Activated CD8-positive, alpha-beta memory T cell treated with anti-CD3 and anti-CD28 coated beads, Interleukin-2, amount 50 U/mL, for 48 hours (primary cell): ENCODE measurements at places on chromosomes 2 and 18.

DNA sequence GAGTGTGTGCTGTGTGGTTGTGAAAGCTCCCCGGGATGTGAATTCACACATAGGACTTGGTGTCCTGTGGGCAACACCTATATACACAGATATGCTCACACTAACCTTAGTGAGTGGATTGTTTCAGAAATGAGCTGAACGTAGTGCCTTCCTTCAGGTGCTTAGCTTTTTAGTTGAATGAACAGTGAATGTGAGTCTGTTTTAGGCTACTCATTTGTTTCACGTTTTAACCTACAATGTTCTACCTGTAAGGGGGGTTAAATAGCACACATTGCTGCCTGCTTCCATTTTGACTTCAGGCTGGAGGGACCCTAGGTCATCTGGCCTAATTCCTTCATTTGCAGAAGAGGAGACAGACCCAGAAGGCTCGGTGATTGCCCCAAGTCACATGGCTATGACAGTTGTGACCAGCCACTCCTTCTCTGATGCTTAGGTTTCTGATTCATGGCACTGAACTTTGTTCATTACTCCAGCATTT is 1.0 kb downstream of the PLEK start:
- DNase-seq = no peak

DNA sequence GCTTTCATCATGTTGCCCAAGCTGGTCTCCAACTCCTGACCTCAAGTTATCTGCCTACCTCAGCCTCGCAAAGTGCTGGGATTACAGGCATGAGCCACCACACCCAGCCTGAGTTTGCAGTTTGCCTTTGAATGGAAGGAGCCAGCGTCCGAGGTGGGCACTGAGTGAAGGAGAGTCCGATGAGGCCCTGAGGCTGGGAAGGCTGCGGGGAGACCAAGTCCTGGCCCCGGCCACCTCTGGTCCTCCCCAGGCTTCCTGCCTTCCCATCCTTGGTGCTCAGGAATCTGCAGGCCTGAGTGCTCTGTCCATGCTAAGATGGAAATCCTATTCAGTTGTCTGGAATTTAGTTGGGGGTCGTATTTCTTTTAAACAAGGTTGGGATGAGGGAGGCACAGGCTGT is 82.9 kb downstream of the SMIM21 start:
- no peak for DNase-seq

- no peak for DNase-seq
Measured at GRCh38 chr2:55168221-55169154, 63.6 kb downstream of the CLHC1 start.

- DNase-seq = peak; percentile 28
Measured at GRCh38 chr2:126900646-126901319, 2.1 kb downstream of the TEX51 start.

DNA sequence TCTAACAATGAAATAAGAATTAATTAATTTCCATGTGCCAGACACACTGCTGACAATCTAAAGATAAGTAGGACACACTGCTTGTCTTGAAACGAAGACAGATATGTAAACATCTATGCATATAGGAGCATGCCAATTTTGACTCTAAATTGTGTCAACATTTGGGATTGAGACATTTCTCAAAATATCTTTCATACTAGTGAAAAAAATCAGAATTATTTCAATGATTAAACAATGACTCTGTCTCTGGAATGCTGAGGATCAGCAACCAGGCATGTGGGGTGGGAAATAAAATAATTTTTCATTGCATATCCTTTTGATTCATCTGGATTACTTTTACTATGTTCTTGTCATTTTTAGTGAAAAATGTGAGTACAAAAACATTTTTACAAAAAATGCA is 262.6 kb upstream of the SYT4 start:
- no peak for DNase-seq
